ENCODE measurements at places on chromosomes 12 and 14.
A peak's percentile ranks its signal among the peaks of the same experiment; 100 is the strongest.

- DNase-seq, result no peak
Measured at GRCh38 chr12:32296567-32296966, 102.8 kb upstream of the FGD4 start.

- peak; percentile 55 for DNase-seq
Measured at GRCh38 chr14:99792551-99793212, 531 bp upstream of the EML1 start.

DNA sequence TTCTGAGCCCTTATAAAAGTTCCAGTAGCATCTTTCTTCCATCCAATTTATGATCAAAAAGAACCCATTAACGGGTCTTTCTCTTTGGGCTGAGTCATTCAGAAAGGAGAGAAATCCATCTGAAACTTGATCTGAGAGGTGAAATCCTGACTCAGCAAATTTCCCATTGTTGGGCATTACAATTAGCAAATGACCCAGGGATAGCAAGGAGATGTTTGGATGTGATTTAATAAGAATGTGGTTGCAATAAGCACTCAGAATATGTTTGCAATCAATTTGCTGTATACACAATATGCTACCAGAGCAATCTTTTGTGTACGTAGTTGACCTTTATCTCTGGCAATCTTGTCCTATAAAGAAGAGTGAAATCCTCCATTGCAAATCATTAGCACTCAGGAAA, 122.7 kb downstream of the CCDC60 start:
- DNase-seq, result no peak

- DNase-seq, result no peak
Measured at GRCh38 chr14:99809360-99809759, 16.1 kb downstream of the EML1 start.

DNA sequence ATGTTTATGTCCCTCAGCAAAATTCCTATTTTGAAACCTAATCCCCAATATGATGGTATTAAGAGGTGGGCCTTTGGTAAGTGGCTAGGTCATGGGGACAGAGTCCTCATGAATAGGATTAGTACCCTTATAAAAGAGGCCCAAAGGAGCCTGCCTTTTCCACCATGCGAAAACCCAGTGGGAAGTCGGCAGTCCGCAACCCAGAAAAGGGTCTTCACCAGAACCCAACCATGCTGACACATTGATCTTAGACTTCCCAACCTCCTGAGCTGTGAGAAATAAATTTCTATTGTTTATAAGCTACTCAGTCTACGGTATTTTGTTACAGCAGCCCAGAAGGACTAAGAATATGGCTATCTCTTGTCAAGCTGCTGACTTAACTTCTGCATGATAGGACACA, 66.5 kb downstream of the COCH start:
- DNase-seq, result no peak

DNA sequence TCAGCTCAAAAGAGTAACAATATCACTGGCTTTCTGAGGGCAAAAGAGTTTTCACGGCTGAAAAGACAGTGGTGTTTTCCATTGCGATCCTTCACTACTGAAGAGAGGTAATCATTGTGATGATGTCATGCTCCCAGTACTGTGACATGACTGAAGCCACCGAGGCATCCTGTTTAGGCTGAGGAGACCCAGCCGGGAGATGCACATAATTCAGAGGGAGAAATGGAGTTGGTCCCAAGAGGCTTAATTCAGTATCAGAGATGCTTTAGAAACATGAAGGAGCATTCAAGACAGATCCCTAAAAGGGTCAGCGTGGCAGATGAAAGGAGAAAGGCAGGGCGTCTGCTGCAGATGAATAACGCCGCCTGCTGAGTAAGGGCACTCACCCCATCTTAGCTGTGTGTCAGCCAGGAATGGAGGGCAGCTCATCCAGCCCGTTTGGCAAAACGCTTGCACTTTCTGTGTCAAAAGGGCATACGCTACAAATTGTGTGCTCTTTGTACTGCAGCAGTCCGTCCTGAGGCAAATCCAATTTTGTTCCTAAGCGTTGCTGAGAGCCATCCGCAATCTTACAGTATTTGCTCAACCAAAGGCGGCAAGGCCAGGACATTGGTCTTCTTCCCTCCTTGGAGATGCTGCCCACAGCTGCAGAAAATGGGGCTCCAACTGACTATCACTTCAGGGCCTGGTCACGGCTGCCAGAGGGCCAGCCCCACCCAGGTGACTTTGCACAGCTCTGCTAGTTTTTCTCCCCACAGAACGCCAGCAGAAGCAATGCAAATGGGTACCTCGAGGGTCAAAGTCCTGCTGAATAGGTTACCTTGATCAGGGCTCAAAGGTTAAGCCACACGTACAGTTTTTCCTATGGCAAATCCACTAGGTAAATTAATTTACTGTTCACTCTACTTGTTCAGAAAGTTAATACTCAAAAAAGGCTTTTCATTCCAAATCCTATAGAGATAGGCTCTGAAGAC, 23.5 kb downstream of the CCDC92 start:
- no peak for DNase-seq

- DNase-seq, result no peak
Measured at GRCh38 chr12:119156401-119157044, 22.2 kb upstream of the HSPB8 start.

GRCh38 chr14:78007160-78007559, 163.0 kb upstream of the NRXN3 start:
- no peak for DNase-seq

DNA sequence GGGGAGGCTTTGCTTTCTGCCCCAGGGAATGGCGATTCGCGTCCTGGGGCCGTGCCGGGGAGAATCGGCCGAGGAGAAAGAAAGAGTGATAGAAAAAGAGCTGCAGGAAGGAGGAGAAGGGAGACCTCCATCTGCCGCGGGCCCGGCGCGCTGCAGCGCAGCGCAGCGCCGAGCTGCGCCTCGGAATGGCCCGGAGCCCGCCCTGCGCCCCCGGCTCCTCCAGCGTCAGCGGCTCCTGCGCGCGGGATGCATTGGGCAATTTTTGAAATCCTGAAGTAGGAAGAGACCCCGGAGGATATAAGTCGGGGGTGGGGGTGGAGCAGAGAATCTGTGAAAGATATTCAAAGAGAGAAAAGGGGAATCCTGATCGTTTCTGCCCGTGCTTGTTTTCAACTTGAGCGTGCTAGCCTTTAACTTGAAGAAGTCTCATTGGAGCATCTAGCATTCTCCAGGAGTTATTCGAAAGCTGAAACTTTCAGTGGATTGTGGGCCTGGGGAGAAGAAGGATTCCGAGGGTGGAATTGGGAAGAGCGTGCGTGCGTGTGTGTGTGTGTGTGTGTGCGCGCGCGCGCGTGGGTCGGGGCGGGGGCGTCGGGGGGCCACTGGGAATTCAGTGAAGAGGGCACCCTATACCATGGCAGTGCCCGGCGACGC, 441 bp downstream of the PDE3A start:
- peak; percentile 75 for DNase-seq

DNA sequence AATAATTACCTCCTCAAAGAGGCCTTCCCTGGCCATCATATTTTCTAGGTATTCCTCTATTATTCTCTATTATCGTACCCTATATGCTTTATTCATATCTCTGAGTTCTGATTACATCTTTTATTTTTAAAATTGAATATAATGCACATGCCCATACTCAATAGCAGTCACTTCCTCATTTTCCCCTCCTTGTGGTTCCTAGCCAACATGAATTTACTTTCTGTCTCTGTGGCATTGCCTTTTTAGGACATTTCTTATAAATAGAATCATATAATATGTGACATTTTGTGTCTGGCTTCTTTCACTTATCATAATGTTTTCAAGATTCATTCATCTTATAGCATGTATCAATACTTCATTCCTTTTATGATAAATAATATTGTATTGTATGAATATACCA, 74.4 kb upstream of the TRHDE start:
- DNase-seq, result no peak

GRCh38 chr14:59478540-59478939, 5.7 kb downstream of the L3HYPDH start:
- DNase-seq, result no peak

GRCh38 chr12:91367234-91367849, 184.7 kb upstream of the DCN start:
- DNase-seq, result no peak

DNA sequence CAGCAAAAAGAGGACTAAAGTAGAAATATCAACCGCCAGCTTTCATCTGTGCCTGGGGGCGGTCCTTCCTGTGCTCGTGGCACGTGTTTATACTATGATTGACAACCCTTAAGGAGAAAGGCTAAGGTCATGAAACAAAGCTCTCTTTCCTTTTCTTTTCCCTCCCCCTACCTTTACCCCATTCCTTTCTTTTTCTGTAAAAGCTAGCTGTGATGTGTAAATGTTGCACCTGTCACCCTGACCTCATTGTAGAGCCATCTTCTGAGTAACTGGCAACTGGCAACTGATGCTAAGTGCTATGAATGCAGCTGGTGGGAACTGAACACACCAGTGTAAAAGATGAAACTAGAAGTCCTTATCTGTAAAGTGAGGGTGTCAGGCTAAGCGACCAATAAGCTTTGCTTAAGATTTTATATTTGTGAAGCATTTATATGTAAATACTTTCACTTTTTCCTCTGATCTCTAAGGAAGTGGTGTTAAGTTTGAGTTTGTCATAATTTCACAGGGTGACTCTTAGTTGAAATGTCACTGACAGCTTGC, 102.8 kb upstream of the BCAT1 start:
- no peak for DNase-seq
